ENCODE measurements at places on chromosomes 3 and 15.
A peak's percentile ranks its signal among the peaks of the same experiment; 100 is the strongest.

GRCh38 chr15:29611057-29611456, 211.2 kb downstream of the TJP1 start:
- H3K4me1 ChIP-seq: peaks cover 44% of the 10 kb centered on the region
- peak overlapping the region; percentile 88 for H3K27ac ChIP-seq
- H3K27me3 ChIP-seq: no peaks in the 10 kb centered on the region
- DNase-seq: no peak
- H3K4me3 ChIP-seq: no peak overlapping the region

GRCh38 chr3:123344907-123345594, 103.8 kb downstream of the ADCY5 start:
- DNase-seq: no peak
- no peak overlapping the region for H3K27ac ChIP-seq
- peaks cover 12% of the 10 kb centered on the region for H3K4me1 ChIP-seq
- no peak overlapping the region for H3K4me3 ChIP-seq
- H3K36me3 ChIP-seq: no peaks in the 10 kb centered on the region

DNA sequence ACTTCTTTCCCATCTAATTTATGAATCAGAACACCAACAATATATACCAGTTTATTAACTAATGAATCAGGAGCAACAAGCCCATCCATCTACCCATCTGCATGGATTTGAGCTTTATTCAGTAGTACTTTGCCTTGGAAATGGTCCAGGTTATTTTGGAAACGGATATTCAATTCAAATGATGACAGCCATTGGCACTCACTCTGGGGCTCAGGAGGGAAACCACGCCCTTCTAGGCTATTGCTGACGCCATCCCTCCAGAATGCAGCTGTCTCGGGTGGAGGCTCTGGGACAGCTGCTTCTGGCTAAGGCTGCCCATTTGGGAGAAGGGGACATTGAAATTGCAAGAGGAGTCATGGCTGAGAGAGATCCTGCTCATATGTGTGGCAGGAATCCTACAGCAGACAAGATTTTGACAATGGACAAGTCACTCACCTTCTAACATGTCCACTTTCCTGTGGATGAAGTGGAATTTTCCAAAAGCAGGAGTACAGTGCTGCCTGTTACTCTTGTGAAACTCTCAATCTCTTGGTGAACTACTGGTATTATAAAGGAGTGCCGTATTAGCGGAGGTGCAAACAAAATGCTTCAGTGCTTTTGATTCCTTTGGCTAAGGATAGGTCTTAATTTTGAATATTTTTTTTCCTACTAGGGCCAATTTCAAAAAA, 29.3 kb upstream of the TRAK1 start:
- peaks cover 76% of the 10 kb centered on the region for H3K4me1 ChIP-seq
- H3K4me3 ChIP-seq: peak overlapping the region; percentile 69
- H3K27me3 ChIP-seq: peaks cover 2% of the 10 kb centered on the region
- peak; percentile 90 for DNase-seq

GRCh38 chr3:164360738-164361406, 717.4 kb downstream of the SI start:
- H3K36me3 ChIP-seq: no peaks in the 10 kb centered on the region
- H3K4me3 ChIP-seq: peak overlapping the region; percentile 76
- no peak for DNase-seq
- H3K27me3 ChIP-seq: no peaks in the 10 kb centered on the region
- peaks cover 5% of the 10 kb centered on the region for H3K4me1 ChIP-seq

DNA sequence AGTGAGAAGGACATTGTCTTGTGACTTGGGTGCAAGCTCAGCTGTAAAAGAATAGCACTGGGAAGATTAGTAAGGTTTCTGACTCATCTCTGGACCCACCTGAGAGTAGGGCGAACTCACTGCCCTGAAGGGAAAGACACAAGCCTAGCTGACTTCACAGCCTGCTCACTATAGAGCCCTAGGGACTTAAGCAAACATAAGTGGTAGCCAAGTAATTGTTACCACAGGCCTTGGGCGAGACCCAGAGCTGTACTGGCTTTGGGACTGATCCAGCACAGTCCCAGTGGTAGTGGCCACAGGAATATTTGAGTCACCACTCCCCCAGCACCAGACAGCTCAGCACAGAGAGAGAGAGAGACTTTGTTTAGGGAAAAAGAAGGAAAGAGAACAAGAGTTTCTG, 429.9 kb downstream of the TBL1XR1 start:
- H3K4me3 ChIP-seq: no peak overlapping the region
- no peaks in the 10 kb centered on the region for H3K36me3 ChIP-seq
- no peaks in the 10 kb centered on the region for H3K4me1 ChIP-seq
- no peaks in the 10 kb centered on the region for H3K27me3 ChIP-seq
- H3K27ac ChIP-seq: no peak overlapping the region

- no peak overlapping the region for H3K27ac ChIP-seq
- H3K4me1 ChIP-seq: peaks cover 7% of the 10 kb centered on the region
- peaks cover 9% of the 10 kb centered on the region for H3K27me3 ChIP-seq
- no peaks in the 10 kb centered on the region for H3K36me3 ChIP-seq
- peak; percentile 29 for DNase-seq
- no peak overlapping the region for H3K4me3 ChIP-seq
Observed at GRCh38 chr3:133464573-133464972, 64.7 kb downstream of the BFSP2 start.

DNA sequence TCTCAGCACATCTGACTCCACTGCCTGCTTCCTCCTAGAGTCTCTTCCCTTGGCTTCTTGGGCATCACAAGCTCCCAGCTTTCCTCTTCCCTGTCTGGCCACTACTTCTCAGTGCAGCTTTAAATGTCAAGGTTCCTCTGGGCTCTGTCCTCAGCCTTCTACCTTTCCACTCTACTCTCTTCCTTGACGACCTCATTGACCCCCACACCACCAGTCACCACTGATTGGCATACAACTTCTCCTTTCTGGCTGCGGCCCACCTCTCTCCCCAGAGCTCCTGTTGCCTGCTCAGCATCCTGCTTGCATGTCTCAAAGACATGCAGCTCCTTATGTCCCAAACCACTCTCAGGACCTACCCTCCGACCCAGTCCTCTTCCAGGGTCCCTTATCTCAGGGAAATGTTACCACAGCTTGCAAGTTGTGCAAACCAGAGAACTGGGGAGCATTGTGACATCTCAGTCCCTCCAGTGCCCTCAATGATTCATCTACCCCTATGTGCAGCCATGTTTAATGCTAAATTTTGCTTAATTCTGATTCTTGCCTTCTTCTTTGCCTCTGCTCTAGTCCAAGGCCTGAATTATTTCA, 49.9 kb downstream of the TRPM1 start:
- no peak for DNase-seq
- H3K36me3 ChIP-seq: no peaks in the 10 kb centered on the region
- H3K27me3 ChIP-seq: peaks cover 5% of the 10 kb centered on the region
- no peak overlapping the region for H3K27ac ChIP-seq
- H3K4me1 ChIP-seq: peaks cover 5% of the 10 kb centered on the region
- H3K4me3 ChIP-seq: no peak overlapping the region

- DNase-seq: no peak
- H3K27ac ChIP-seq: peak overlapping the region; percentile 80
- H3K36me3 ChIP-seq: no peaks in the 10 kb centered on the region
- peaks cover 2% of the 10 kb centered on the region for H3K27me3 ChIP-seq
- H3K4me3 ChIP-seq: peak overlapping the region; percentile 89
- H3K4me1 ChIP-seq: peaks cover 48% of the 10 kb centered on the region
Observed at GRCh38 chr15:85380812-85381642, 624 bp downstream of the AKAP13 start.
